ENCODE measurements at places on chromosomes 1 and 21. TPM values are rescaled to one million over a fixed set of nuclear protein-coding genes. Genes with fewer than 3 reads are reported as not detected.
A peak's percentile ranks its signal among the peaks of the same experiment; 100 is the strongest.

SLAMF8 gene
- total RNA-seq: 0.27 TPM

- H3K4me1 ChIP-seq: no peaks in the 10 kb centered on the region
- H3K27me3 ChIP-seq: no peaks in the 10 kb centered on the region
- H3K36me3 ChIP-seq: no peaks in the 10 kb centered on the region
- no peak for DNase-seq
Observed at GRCh38 chr1:199170711-199171110, 531.9 kb downstream of the PTPRC start.

OPTC gene
- not detected for total RNA-seq

DNA sequence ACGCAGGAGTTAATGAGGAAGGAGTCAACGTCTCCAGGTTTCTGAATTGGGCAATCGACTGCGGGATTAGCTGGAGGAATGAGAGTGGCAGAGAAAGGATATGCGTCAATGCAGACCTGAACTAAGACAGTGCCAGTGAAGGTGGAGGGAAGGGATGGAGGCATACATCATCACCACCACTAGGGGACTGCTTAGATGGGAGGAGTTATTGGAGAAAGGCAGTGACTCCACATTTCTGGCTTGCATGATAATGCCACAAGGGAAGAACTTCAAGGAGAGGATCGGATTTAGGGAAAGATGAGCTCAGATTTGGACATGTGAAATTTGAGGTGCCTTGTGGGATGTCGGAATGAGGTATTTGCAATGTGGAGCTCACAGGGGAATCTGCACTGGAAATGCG lies 17.5 kb downstream of the VASH2 start:
- H3K27ac ChIP-seq: peak overlapping the region; percentile 81
- peak; percentile 80 for DNase-seq
- H3K4me1 ChIP-seq: peaks cover 54% of the 10 kb centered on the region

DNA sequence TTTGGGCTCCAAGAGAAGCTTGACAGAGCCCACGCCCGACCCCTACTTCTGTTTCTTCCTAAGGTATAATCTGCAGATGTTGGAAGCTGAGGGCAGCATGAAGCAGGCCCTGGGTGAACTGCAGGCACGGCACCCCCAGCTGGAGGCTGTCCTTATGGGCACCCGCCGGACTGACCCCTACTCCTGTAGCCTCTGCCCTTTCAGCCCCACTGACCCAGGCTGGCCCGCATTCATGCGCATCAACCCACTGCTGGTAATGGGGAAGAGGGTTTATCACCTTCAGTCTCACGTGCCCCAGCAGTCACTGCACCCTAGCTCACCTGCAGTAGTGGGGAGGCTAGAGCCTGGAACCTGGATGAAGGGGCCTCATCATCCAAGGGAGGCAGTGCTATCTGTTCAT lies 3.1 kb upstream of the LENEP start:
- no peak overlapping the region for H3K27ac ChIP-seq
- H3K4me1 ChIP-seq: no peaks in the 10 kb centered on the region
- peaks cover 39% of the 10 kb centered on the region for H3K36me3 ChIP-seq
- no peak overlapping the region for H3K4me3 ChIP-seq
- no peaks in the 10 kb centered on the region for H3K27me3 ChIP-seq

TP73 gene
- 0.71 TPM for total RNA-seq

HTR6 gene
- total RNA-seq: not detected

BACH1 gene
- total RNA-seq: 73.5 TPM

DCDC2B gene
- not detected for total RNA-seq

- H3K4me1 ChIP-seq: peaks cover 16% of the 10 kb centered on the region
- no peak for DNase-seq
- no peak overlapping the region for H3K27ac ChIP-seq
- no peaks in the 10 kb centered on the region for H3K36me3 ChIP-seq
- no peaks in the 10 kb centered on the region for H3K27me3 ChIP-seq
- no peak overlapping the region for H3K4me3 ChIP-seq
Observed at GRCh38 chr21:31257265-31257664, 86.8 kb downstream of the TIAM1 start.

DNA sequence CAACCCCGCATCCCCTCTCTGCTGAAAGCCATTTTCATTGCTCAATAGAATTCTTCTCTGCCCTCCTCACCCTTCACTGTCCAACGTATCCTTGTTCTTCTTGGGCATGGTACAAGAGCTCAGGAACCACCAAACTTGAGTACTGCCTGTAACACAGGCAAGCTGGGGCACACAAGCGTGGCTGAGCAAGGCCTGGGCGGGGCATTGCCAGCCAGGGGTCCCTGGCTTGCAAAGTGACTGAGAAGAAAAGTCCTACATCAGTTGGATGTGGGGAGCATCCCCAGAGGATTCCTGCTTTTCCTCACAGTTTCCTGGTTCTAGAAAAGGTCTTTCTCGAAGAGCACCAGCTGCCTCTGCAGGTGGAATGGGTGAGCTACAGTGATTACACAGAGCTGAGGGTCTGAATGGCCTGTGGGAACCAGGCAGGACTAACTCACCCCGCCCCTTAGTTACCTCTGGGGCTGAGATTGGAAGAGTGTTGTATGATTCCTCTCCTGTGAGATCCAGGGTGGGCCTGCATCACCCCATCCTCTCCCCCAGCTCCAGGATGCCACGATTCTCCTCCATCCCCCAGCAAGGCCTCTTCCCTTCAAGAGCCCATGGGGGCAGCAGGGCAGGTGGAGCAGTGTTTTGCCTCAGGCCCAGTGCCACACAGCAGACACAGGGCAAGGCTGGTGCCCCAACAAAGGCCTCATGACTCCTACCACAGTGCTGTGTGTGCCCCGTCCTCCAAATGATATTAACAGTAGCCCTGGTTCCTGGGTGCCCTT lies 121.9 kb downstream of the MATN1 start:
- H3K27me3 ChIP-seq: peaks cover 6% of the 10 kb centered on the region
- no peak for DNase-seq
- H3K4me3 ChIP-seq: no peak overlapping the region
- H3K4me1 ChIP-seq: peaks cover 5% of the 10 kb centered on the region
- no peaks in the 10 kb centered on the region for H3K36me3 ChIP-seq
- no peak overlapping the region for H3K27ac ChIP-seq

- DNase-seq: no peak
- H3K27me3 ChIP-seq: no peaks in the 10 kb centered on the region
- H3K4me1 ChIP-seq: no peaks in the 10 kb centered on the region
- no peak overlapping the region for H3K4me3 ChIP-seq
Observed at GRCh38 chr1:13666317-13666716, 33.7 kb upstream of the PRDM2 start.

DNA sequence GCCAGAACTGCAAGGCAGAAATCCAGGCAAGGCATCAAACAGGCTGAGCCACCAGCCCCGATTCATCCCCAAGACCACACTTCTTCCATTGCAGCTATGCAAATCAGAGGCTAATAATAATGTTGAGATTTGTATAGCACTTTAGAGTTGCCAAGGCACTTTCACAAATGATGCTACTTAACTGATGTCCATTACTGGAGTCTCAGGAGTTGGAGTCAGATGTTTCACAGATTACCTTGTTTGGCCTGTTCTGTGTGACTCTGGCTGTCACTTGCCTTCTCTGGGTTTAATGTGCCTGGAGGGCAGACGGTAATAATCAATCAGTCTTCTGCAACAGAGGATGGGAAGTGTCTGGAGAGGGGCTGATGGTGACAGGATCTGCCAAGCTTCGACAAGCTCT lies 40.8 kb upstream of the MPZL1 start:
- DNase-seq: no peak
- H3K27me3 ChIP-seq: no peaks in the 10 kb centered on the region
- peak overlapping the region; percentile 68 for H3K27ac ChIP-seq
- H3K4me3 ChIP-seq: no peak overlapping the region
- peaks cover 3% of the 10 kb centered on the region for H3K36me3 ChIP-seq

- H3K27ac ChIP-seq: no peak overlapping the region
- H3K4me3 ChIP-seq: no peak overlapping the region
- DNase-seq: peak; percentile 72
- H3K36me3 ChIP-seq: no peaks in the 10 kb centered on the region
Observed at GRCh38 chr1:152679459-152679858, 4.4 kb downstream of the LCE2C start.

SAMSN1 gene
- total RNA-seq: 2.2 TPM

DNA sequence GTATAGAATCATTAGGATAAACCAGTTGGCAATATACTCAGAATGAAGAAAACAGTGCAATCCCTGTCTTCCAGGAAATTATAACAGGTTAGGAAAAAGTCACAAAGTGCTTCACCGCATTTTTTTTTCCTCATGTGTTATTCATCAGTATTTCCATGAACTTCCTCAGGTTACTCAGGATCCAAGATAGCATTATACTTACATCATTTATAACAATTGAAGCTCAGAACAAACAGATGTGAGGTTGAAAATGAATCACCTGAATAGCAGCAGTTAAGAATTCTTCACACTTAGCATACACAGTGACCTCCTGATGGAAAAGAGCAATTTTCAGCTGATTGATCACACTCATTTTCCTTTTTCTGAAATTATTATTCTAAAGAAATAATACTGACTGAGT lies 1040.7 kb upstream of the B3GALT2 start:
- peak; percentile 37 for DNase-seq
- H3K27ac ChIP-seq: no peak overlapping the region

DNA sequence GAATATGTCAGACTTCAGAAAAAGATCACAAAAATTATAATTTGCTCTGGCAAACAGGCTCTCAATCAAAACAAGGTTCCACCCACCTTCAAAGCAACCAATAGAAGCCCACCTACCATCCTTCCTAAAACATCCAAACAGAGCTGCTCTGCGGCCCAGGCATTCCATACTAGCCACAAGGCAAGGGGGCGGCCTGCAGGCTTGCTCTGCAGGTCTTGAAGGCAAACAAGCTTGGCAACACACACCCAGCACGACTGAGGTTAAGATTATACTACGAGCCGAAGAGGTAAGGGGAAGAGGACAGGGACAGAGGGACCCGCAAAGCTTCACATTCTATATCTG lies 207.3 kb downstream of the SLC45A1 start:
- H3K27ac ChIP-seq: peak overlapping the region; percentile 97
- H3K36me3 ChIP-seq: peaks cover 7% of the 10 kb centered on the region
- H3K4me3 ChIP-seq: peak overlapping the region; percentile 38
- peaks cover 12% of the 10 kb centered on the region for H3K4me1 ChIP-seq
- peak; percentile 73 for DNase-seq

GRCh38 chr1:119662034-119662437 lies 14.0 kb upstream of the ZNF697 start:
- H3K27me3 ChIP-seq: no peaks in the 10 kb centered on the region
- H3K4me1 ChIP-seq: peaks cover 6% of the 10 kb centered on the region
- H3K4me3 ChIP-seq: no peak overlapping the region
- DNase-seq: no peak

DNA sequence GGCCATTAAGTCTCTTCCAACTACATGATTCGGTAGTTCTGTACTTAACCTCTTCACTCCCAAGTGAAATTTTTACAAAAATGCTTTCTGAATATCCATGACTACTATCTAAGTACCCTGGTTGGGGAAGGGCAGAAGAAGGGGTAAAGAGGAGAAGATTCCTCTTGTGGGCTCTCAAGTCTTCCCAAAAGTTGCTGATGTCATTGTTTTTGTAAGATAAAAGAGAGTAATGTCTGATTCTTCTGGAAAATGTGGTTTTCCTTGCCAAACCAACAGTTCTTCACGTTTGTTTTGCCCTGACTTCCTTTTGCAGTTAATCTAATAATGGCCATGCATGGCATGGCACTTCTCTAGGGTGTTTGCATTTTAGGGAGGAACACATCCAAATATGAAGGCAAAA lies 34.7 kb upstream of the AK4 start:
- H3K4me3 ChIP-seq: no peak overlapping the region
- H3K36me3 ChIP-seq: no peaks in the 10 kb centered on the region
- H3K27ac ChIP-seq: no peak overlapping the region
- H3K27me3 ChIP-seq: no peaks in the 10 kb centered on the region
- peaks cover 8% of the 10 kb centered on the region for H3K4me1 ChIP-seq
- DNase-seq: no peak

DNA sequence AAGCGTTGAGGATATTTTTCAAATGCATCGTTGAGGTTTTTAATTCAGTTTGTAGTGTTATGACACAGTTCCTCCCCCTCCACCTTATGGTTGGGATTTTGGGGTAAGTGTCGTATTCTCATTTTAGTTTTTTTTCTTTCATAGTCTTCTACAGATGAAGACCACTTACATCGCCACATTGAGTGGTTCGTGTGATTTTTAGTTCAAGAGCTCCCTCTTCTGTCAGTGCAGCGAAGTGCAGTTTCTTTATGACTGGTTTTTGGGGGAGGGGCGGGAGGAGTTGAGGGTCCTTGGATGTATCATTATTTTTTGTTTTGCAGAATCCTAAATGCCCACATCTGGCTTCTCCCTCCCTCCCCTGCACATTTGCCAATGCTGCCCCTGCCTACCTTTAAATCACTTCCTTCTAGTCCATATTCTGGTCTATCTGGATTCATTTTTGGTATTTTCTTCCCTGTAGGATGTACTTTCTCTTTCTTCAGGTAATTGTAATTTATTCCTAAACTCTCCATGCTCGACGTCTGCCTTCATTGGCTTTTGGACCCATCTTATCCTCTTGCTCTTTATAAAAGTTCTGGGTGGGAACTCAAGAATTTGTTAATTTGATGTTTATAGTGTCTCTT lies 433.1 kb downstream of the CAMTA1 start:
- H3K27ac ChIP-seq: no peak overlapping the region
- no peak overlapping the region for H3K4me3 ChIP-seq
- no peaks in the 10 kb centered on the region for H3K36me3 ChIP-seq
- no peaks in the 10 kb centered on the region for H3K27me3 ChIP-seq
- DNase-seq: no peak
- H3K4me1 ChIP-seq: no peaks in the 10 kb centered on the region

GRCh38 chr1:85121744-85122143 lies 73.4 kb upstream of the MCOLN3 start:
- no peak overlapping the region for H3K4me3 ChIP-seq
- no peaks in the 10 kb centered on the region for H3K36me3 ChIP-seq
- no peak overlapping the region for H3K27ac ChIP-seq
- DNase-seq: no peak
- H3K4me1 ChIP-seq: no peaks in the 10 kb centered on the region
- H3K27me3 ChIP-seq: no peaks in the 10 kb centered on the region

DNA sequence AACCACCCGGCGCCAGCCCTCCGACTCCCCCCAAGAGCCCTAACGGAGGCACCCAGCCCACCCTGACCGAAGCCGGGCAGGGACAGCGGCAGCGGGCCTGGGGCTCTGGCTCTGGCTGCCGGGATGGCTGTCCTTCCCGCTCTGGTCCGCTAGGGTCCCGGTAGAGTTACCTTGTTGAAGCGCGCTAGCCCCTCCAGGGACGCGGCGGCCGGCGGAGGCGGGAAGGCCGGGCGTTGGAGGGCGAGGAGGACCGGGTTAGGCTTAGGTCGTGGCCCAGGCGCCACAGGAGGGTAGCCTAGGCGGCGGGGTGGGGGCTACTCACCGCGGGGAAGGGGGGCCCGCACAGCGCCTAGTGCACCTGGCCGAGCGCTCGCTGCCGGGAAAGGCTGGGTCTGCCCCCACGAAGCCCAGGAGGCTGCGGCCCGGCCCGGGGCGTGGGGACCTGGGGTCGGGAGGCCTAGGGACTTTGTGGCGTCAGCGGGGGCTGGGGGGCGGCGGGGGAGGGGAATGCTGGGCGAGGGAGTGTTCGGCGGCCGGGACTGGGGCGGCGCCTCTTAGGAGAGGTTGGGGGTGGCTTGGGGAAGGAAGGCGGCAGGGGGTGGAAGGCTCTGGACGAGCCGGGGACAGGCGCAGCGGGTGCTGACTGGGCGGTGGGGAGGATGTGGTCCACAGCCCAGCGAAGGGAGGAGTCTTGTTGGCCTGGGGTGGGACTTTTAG lies at the start of gene TRIM17:
Gene TRIM17, minus strand, starts transcription at position 645 of the 717 bp plus-strand sequence. CDS start 1,789 bp downstream, outside the sequence.
- no peaks in the 10 kb centered on the region for H3K36me3 ChIP-seq
- no peak within 1 kb of the TSS for H3K27ac ChIP-seq

NR5A2 gene
- total RNA-seq: 3.7 TPM

GRCh38 chr1:184386312-184387068 lies at the start of gene C1orf21:
C1orf21 (plus strand) TSS chr1:184387029; CDS start chr1:184477510, 90,481 bp downstream.
- peaks cover 4% of the 10 kb centered on the region for H3K27me3 ChIP-seq
- peak within 1 kb of the TSS; percentile 92 for H3K27ac ChIP-seq
- H3K4me3 ChIP-seq: peak within 1 kb of the TSS; percentile 97
- DNase-seq: peak; percentile 98
- H3K4me1 ChIP-seq: peaks cover 14% of the 10 kb centered on the region

Measured in muscle of leg (tissue), 16 donors.